ENCODE measurements at places on chromosomes 3 and 15. TPM values are rescaled to one million over a fixed set of nuclear protein-coding genes. Genes with fewer than 3 reads are reported as not detected.
A peak's percentile ranks its signal among the peaks of the same experiment; 100 is the strongest.

Gene IL17RD
- 4.8 TPM for total RNA-seq

Gene GRAMD1C
- 12.9 TPM for total RNA-seq

Gene CCDC191
- total RNA-seq: 15.3 TPM

- no peak for DNase-seq
Measured at GRCh38 chr3:115947325-115947724, 324.0 kb downstream of the GAP43 start.

GRCh38 chr3:69838217-69838616 is 99.0 kb downstream of the MITF start:
- peak; percentile 57 for DNase-seq

GRCh38 chr3:47424434-47425382 is 43.9 kb downstream of the PTPN23 start:
- peak; percentile 21 for DNase-seq

GRCh38 chr3:133890037-133890436 is 5.6 kb downstream of the RAB6B start:
- DNase-seq: no peak

DNA sequence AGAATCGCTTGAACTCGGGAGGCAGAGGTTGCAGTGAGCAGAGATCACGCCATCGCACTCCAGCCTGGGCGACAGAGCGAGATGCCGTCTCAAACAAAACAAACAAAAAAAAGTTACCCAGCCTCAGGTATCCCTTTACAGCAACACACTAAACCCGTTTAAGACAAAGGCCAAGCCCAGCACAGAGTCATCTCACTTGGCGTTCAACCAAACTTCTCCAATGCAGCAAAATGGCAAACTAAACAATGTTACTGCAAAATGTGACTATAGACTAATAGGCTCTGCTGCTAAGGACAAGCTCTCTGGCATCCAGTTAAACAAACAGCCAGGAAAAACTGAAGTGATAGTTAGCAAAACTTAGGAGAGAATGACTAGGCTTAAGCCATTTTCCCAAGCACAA is 6.4 kb upstream of the FAM219B start:
- DNase-seq: no peak

DNA sequence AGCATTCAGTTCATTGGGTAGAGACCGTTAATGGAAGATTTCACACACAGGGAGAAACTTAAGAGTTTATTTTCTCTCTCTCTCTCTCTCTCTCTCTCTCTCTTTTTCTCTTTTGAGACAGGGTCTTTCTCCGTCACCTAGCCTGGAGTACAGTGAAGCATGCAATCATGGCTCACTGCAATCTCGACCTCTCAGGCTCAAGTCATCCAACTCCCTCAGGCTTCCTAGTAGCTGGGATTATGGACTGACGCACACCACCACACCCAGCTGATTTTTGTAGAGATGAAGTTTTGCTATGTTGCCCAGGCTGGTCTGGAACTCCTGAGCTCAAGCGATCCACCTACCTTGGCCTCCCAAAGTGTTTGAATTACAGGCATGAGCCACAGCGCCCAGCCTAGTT is 1.6 kb downstream of the WDR72 start:
- DNase-seq: no peak

- no peak for DNase-seq
Measured at GRCh38 chr15:31202953-31203352, 101.4 kb upstream of the TRPM1 start.

GRCh38 chr3:187798126-187798525 is 52.9 kb upstream of the BCL6 start:
- DNase-seq: no peak

All from lung (tissue), 17 donors.